Mesenteric fat pad (tissue), 1 donor: ENCODE measurements at places on chromosomes 7 and 10. TPM values are rescaled to one million over a fixed set of nuclear protein-coding genes. Genes with fewer than 3 reads are reported as not detected.

Gene CXCL12
- 347 TPM for total RNA-seq

Gene NUDCD3
- 68.9 TPM for total RNA-seq

Gene EFCAB10
- not detected for total RNA-seq

Gene TEX36
- not detected for total RNA-seq
